H54 (cell line): ENCODE measurements at places on chromosomes 12 and 14.
A peak's percentile ranks its signal among the peaks of the same experiment; 100 is the strongest.

GRCh38 chr14:61593330-61593729, 102.0 kb upstream of the HIF1A start:
- DNase-seq: no peak

- no peak for DNase-seq
These were observed 110.2 kb downstream of the SNAPC1 start for GRCh38 chr14:61872452-61872851.

GRCh38 chr12:2776129-2776806, 18.5 kb upstream of the FKBP4 start:
- no peak for DNase-seq

DNA sequence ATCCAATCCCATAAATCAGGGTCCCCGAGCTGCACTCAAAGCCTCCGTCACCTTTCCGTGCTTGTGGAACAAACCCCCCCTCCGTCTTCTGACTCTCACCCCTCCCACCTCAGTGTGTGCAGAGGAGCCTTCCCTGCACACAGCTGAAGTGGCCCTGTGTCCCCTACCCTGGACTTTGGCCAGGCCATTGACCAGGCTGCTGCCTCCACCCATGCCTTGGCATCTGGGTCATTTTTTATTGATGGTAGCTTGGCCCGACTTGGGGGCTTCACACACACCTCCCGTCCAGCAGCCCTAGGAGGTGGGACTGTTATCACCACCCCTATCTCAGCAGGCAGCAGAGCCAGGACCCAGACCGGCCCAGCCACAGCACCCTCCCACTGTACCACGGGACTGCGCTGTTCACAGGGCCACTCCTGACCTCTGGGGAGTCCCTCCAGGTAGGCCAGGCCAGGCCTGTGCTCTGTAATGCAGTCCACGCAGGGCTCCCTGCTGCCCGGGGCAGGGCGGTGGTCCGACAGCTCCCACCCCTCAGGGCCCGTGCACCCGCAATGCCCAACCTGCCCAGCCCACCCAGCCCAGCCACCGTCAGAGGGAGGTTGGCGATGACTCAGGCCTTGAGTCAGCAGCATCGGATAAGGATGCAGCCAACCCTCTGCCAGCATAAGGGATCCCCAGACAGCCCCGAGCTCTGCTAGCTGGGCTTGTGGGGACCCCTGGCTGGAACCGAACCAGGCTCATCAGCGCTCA, 9.2 kb upstream of the INF2 start:
- peak; percentile 88 for DNase-seq

- peak; percentile 16 for DNase-seq
These were observed 369.0 kb upstream of the FAR2 start for GRCh38 chr12:28780096-28780495.

DNA sequence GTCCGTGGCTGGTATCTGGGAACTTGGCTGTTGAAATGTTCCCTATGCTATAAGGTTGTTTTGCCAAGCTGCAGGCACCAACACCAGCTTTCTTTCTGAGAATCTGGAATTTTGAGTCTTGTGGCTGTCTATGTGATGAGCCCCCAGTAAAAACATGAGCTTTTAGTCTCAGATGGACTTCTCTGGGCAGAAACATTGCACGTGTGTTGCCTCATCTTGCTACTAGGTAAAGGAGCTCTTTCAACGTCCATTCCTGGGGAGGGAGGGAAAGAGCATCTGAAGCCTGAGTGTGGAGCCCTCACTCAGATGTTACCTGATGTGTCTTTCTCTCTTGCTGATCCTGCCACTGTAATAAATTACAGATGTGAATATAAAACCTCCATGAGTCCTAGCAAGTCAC, 183.8 kb upstream of the LHX5 start:
- no peak for DNase-seq

DNA sequence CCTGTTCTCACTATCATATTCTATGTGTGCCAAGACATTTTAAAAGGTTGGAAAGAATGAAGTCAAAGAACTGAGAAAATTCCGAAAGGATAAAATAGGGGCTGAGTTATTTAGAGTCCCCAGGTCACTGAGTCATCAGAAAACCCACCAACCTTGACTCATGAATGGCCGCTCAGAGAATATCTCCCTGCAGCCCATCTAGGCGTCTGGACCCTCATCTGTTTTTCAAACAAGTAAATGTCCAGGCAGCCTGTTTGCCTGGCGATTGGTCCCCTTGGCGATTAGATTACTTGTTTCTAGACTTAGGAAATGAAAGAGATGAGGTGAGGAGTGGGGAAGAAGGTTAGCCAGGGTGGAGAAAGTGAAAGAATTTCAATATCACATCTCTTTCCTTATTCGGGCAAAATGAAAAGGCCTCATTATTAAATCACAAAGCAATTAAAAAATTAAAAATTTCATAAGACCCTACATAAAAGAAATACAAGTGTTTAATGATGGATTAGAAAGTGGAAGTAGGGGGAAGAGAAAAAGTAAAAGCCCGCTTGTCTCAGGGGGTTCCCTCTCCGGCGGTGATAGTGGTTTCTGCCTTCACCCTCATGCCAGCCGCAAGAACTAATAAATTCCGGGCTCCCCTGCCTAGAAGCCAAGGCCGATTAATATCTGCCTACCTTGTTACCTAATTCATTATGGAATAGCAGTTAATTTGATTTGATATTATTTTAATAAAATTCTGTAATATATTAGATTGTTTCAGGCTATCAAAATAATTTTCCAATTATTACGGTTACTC, 415.9 kb downstream of the BCL11B start:
- DNase-seq: no peak

GRCh38 chr12:2783936-2784600, 10.7 kb upstream of the FKBP4 start:
- DNase-seq: peak; percentile 74

DNA sequence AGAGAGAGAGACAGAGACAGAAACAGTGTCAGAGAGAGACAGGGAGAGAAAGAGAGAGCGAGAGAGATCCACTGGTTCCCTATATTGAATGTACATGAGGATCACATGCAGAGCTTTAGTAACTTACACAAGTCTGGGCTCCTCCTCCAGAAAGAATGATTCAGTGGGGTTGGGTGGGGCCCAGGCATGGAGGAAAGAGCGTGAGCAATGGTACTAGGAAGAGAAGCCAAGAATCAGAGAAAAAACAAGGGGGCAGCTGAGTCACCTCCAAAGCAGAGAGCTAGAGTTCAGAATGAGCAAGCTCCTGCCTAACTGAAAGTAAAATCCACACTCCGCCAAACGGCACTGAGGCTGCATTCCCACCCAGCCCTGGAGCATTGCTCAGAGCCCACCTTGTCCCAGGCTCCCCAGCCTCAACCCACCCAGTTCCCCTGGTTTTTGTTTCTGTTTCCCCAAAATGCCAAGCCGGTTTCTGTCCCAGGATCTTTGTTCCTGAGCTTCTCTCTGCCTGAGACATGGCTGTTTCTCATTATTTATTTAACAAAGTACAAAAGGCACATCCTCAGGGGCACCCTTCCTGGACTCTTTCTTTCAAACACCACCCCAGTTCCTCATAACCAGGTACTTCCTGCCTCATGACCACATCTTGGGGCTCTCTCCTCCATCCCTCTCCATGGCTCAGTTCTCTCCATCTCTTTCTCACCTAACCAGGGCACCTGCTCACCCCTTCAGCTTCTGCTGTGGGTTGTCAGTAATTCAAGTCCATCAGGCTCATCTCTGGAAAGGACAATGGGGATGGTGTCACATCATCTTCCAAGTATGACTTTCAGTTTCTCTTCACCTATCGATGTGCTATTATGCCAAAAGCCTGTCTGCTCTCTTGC, 670.3 kb upstream of the TBX3 start:
- peak; percentile 61 for DNase-seq

DNA sequence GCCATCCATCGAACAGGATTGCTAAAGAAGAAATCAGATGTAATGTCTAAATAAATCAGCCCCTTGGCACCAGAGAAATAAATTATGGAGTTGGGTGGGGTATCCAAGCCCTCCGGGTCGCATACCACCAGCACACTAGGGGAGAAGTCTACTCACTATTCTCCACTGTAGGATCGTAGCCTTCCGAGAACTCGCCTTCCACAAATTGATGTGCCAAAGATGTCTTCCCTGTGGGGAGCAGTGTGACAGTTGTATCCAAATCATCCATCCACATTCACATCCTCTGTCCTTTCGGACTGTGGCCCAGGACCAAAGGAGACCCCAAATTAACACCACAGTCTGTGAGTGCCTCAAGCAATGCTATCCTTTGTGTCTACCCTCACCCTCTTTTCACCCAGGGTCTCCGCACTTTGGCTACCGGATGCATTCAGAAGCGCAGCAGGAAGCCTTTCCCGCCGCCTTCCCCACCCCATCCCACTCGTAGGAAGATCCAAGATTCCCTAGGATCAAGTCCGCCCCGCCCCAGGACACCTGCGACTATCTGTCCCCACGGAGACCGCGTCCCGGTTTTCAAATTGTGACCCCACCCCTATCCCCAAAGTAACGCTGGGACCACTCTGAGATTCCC, 786 bp downstream of the RHEBL1 start:
- no peak for DNase-seq

DNA sequence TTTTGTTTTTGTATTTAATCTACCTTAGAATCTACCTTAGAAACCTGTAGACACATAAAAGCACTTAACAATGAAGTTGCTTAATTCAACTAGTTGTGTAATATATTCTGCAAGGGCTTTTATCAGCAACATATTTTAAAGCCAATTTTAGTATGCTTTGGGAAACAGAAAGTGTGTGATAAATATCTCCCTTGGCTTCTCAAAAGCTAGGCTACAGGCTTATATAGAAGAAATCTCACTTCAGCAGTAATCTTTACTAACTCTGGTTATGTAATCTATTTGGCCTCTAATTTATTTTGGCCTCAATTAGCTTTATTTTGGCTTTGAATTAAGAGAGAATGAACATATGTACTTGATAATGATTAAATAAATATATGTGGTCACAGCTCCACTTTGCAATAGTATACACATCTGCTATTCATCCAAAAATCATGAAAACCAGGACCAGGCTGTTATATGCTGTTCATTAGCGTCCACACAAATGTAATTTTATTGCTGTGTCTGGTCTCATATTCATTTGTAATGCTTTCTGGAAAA, 37.2 kb downstream of the LRP6 start:
- no peak for DNase-seq

GRCh38 chr12:20342111-20342510, 26.2 kb upstream of the PDE3A start:
- DNase-seq: no peak

DNA sequence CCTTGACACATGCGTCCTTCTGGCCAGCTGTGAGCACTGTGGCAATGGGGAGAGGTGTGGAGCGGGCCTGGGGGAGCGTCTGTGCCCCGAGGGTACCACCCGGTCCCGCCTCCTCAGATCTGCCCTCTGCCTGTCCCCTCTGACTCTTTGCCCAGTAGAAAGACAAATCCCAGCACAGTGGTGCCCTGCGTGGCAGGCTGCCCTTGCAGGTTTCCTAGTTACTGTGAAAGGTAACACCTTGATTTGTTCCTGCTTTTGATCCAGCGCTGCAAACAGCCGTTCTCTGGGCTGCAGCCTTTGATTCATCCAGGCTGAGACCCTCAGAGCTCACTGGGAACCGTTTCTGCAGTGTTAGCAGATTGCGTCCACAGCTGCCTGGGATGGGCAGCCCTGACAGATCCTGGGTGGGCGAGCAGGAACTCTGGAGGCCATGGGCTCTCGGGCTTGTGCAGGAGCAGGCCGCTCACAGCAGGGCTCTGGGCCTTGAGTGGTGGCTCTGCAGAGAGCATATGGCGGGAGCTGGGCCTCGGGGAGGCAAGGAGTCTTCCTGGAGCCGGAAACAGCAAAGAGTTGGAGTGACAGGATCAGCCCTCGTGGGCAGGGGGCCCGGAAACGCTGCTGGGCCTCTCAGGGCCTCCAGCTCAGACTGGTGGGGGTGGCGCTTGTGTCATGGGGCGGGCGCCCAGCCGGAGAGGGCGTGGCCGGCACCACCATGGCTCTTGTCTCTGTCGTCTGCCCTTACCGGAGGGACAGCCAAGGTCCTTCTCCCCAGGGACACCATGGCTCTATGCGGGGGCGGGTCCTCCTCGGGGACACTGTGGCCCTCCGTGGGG, 16.6 kb downstream of the FBRSL1 start:
- DNase-seq: no peak

DNA sequence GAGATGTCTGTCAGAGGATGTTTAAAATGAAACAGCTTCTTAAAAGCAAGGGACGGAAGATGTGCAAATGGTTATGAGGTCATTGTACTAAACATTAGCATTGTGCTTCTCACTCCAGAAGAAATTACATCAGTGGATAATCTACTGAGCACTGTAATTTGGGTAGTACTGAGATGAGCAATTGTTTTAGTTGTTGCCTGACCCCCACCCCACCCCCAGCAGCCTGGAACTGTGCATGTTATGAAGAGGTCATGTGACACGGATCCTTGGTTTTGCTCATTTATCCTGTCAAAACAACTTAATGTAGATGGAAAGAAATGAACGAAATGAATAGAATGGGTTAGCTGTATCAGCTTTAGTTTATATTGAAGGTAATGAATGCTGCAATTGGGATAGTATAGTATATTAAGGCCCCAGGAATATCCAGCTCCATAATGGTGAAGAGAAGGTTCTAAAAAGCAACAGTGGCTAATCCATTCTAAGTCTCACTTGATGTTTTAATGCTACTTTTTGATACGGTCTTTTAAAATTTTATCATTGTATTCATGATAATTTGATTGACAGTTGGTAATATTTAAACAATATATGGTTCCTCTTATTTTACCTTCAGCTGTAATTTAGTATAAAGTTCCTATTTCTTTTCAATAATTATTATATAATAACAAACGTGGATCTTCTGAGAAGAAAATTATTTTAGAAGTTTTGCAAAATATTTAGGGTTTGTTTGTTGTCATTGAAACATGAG, 58.5 kb downstream of the WNK1 start:
- no peak for DNase-seq

DNA sequence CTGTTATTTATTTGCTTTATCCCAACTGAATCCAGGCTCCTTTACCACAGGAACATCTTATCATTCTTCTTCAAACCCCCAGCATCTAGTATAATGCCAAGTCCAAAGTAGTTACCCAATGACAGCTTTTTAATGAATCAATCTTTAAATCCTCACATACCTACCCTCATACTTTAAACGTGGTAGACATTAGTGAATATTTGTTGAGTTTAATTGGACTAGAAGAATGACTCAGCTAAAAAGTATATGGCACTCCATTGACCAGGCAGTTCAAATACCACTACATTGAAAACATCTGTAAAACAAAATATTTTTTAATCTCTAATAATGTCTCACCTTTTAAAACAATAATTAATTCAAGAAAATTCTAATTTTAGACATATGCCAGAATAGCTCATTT, 98.1 kb downstream of the ZFC3H1 start:
- no peak for DNase-seq

- no peak for DNase-seq
These were observed 2.7 kb upstream of the BEST3 start for GRCh38 chr12:69701826-69702225.

- DNase-seq: no peak
These were observed 1590.5 kb upstream of the TMEM132C start for GRCh38 chr12:126676434-126676833.

GRCh38 chr12:77893918-77894317, 63.2 kb downstream of the NAV3 start:
- no peak for DNase-seq

DNA sequence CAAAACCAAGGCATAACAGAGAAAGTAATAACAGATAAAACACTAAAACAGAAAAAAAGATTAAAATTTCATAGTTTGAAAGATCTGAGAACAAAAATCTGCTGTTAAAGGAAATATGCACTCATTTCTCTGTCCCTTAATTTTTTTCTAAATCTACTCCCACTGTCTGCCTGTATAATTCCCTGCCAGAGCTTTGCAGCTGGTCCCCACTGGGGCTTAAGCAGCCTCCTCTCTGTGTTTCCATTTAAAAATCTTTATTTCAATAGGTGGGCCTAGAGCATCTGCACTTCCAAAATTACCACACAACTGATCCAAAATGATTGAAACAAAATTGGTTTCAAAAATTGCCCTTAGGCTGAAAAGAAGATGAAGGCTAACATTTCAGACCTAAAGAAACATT, 6.4 kb upstream of the SIX6 start:
- no peak for DNase-seq

- DNase-seq: no peak
These were observed 81.1 kb upstream of the ST8SIA1 start for GRCh38 chr12:22415342-22416309.
